ENCODE measurements at places on chromosomes 12 and 14.

GRCh38 chr12:130222519-130223218, 60.4 kb downstream of the FZD10 start:
- DNase-seq = no peak

GRCh38 chr12:84727961-84728360, 184.6 kb downstream of the SLC6A15 start:
- no peak for DNase-seq

- DNase-seq = no peak
These were observed 251.8 kb upstream of the CCDC196 start for GRCh38 chr14:66234411-66234810.

DNA sequence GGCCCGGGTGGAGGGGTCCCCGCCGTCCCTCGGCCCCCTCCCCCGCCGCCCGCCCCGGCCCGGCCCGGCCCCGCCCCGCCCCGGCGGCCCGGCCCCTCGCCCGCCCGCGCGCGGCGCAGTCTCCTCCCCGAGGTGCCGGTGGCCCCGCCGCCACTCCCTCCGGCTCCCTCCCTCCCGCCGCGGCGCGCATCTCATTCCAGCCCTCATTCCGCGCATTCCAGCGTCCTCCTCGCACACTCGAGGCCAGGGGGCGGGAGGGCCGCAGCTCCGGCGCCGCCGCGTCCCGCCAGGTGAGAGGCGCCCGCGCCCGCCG, at the start of gene TEAD4:
TSS of gene TEAD4 (plus strand) at position 206 of the 313 bp plus-strand sequence.
- DNase-seq = no peak

GRCh38 chr12:70482764-70483163, 116.7 kb downstream of the KCNMB4 start:
- DNase-seq = no peak

GRCh38 chr14:62674563-62675237, 370.6 kb downstream of the KCNH5 start:
- DNase-seq = no peak

DNA sequence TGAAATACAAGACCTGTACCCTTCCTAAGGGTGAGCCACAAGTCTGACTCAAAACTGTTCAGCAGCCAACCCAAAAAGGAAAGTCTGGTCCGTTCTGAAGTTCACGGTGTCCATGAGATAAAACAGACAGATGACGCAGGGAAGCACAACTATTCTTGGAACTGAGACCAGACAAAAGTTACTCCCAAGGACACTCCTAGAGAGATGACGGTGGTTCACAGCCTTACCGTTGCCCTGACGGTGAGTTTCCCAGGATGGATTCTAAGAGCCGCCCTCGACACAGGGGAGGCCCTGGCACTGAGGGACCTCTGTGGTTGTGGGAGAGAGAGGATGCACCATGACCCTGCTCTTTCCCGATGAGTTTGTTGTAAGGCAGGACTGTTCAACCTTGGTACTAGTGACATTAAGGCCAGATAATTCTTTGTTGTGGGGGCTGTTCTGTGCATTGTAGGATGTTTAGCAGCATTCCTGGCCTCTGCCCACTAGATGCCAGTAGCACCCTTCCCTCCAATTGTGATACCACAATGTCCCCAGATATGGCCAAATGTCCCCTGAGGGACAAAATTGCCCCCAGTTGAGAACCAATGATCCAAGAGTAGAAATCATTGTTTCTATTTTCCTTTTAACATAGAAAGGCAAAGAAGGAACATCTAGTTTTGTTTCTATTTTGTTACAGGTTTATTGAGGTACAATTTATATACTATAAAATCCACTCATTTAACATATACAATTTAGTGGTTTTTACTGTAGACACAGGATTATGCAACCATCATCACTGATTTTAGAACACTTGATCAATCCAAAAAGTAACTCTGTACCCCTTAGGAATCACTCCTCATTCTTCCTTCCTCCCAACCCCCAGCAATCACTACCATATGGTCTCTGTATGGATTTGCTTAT, 23.0 kb downstream of the OR10P1 start:
- peak; percentile 61 for DNase-seq

DNA sequence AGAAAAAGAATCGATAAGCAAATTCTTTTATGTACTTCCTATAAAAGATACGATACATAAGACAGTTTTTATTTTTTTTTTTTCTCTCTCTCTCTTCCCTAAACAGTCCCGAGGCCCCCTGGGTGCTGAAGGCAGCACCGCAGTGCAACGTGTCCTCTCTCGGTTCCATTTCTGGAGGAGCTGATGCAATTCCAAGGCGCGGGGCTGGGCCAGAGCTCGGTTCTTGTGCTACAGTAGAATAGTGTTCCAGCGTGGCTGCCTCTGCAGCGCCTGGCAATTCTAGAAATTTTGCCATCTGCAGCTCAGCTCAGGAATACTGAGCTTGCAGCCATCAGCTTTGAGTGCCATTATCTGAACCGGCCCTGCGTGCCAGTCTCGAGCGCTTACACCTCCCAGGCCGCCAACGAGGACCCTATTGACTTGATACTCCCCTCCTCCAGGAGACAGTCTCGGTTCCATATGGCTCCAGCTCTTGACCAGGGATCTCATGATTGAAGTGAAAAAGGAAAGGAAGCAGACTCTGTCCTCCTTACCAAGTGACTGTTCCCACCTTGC, 630 bp downstream of the ALDH1L2 start:
- DNase-seq = no peak

DNA sequence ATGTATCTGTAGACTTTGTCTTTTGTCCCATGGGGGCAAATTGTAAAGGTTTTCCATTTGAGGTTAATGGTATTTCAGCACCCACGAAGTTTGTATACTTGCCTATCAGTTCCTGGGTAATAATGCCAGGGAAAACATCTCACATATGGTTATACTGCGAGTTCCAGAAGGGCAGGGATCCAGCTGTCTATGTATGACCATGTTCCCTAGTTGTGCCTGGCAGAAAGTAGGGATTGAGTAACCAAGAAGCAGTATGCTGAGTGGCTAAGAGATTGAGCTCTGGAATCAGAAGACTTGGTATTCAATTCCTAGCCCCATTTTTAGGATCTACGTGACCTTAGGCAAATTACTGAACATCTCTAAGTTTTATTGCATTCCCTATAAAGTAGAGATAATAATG, 173.2 kb upstream of the PWP1 start:
- no peak for DNase-seq

GRCh38 chr12:57235017-57235727, 5.7 kb downstream of the SHMT2 start:
- DNase-seq = no peak

- DNase-seq = no peak
These were observed 127.7 kb upstream of the SLCO1C1 start for GRCh38 chr12:20567413-20567812.

DNA sequence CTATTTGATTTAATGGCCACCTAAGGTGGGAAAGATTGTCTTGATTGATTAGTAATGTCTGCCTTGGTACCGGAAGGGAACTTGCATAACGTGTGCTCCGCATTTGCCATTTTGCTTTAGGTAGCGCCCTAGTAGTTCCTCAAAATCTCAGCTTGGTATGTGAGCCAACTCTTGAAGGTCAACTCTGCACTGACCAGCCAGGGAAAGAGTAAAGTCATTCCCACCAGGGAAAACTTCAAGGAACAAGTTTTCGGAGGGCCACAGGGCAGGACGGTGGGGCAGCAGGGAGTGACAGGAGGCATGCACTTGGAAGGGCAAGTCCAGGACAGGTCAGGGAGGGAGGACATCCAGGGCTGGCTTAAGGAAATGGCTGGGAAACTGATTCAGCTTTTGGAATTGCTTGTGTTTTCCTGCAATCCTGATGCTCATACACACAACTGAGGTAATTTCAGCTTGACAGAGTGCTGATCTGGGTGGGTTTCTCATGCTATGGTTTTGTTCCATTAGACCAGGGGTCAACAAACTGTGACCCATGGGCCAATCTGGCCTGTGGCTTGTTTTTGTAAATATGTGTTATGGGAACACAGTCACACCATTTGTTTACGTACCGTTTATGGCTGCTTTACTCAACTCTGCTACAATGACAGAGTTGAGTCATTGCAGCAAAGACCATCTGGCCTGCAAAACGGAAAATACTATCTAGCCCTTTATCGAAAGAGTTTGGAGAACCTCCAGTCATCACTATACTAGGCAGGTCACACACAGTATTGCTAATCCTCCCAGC, 184.5 kb downstream of the RBM19 start:
- no peak for DNase-seq

GRCh38 chr14:70988452-70988851, 81.2 kb downstream of the PCNX1 start:
- no peak for DNase-seq

- no peak for DNase-seq
These were observed 24.7 kb upstream of the SGPP1 start for GRCh38 chr14:63752449-63753169.

GRCh38 chr14:52553671-52554575, 1.3 kb downstream of the GPR137C start:
- peak; percentile 70 for DNase-seq

DNA sequence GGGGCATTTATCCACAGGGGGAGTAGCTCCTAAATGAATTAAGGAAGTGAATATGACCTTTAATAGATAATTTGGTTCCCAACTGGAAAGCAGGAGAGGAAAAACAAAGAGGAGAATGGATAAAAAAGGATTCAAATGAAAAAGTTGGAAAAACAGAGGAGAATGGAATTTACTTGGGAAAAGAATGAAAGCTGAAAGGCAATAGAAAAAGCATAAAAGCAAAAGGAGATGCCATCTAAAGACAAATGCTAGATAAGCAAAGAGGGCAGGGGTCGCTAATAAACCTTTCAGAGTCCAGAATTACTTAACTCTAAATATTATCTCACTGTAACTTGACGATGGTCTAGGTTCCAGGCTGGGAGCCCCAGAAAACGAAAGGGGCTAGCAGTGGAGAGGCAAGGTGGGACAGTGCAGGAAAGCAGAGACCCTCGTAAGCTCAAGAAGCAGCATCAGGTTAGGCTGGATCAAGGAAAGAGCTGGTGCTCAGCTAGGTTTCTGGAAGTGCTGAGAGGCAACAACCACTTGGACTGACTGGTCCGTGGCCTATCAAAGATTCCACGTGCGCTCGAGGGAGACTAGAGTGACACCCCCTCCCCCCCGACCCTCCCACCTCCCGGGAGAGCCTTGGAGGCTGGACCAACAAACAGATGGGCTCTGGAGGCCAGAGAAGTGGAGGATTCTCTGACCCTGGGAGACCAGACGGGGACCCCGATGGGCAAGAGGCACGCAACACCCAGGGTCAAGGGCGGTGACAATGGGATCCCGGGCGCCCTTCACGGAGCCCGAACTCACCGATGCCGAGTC, 1.2 kb downstream of the SLC2A13 start:
- DNase-seq = peak; percentile 25

- DNase-seq = peak; percentile 16
These were observed 41.6 kb downstream of the ACACB start for GRCh38 chr12:109157986-109158385.

GRCh38 chr12:100229036-100229635, 28.5 kb downstream of the ACTR6 start:
- peak; percentile 21 for DNase-seq

DNA sequence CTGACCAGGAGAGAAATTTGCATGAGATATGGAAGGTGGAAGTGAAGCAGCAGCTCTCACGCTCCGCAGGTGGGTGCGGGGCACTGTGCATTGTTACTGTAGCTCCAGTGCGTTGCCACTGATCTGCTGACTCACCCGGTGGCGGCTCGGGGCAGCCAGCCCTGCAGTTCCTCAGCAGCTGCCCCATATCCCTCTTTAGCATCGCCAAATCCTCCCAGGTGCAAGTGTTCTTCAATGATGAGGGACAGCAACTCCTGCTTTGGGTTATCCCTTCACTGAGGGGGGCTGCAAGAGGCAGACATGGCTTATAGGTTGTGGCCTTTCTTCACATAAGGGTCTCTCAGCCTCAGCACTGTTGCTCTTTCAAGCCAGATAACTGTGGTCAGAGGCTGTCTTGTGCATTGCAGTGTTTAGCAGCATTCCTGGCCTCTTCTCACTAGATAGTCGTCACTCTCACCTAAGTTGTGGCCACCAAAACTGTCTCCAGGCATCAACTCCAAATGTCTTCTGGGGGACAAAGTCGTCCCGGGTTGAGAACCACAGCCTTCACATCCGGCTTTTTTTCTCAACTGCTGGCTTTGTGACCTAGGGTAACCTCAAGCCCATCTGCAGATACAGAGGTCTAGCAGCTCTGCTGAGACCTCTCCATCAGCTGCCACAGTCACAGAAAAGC, 180.8 kb downstream of the EFCAB11 start:
- peak; percentile 85 for DNase-seq

DNA sequence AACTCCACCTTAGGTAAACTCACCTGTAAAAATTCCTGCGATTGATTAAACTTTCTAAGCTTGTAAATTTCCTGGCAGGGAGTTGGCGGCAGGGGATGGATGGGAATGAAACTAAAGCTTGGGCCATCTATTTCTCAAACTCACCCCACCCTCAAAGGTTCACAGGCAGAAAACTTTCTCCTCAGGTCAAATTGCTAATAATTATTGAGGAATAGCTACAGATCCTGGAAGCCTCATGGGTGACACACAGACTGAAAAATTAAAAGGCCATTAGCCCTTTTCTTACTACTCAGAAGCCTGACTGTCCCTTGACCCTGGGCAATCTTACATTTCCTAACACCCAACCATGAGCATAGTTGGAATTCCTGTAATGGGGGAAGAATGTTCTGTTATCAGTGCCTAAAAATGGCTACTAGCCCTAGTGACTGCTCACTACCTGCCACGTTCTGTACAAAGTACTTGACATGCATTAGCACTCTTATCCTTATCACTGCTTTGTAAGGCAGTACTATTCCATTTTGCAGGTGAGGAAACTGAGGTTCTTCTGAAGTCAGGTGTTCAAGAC, 12.4 kb upstream of the SYNDIG1L start:
- DNase-seq = no peak

GRCh38 chr12:91113621-91114020, 2.3 kb upstream of the LUM start:
- no peak for DNase-seq

DNA sequence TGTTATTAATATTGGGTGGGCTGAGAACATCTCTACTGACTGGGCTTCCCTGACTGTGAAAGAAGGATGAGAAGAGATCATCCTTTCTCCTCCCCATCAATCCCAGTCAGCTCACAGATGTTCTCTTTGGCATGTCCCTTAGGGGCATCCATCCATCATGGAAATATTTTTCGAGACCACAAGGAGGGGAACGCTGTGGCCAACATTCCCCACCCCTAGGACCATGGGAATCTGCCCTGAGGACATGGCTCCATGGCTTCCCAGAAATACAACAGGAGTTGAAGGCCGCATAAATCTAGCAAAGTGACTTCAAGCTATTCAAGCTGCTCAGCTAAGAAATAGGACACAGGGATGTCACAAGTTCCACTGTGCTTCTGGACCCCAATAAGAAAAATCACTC, 456.8 kb downstream of the MED13L start:
- no peak for DNase-seq

GRCh38 chr12:54983536-54984101, 943 bp downstream of the TESPA1 start:
- DNase-seq = no peak

All from OCI-LY7 (cell line).